ENCODE measurements at places on chromosomes 1 and 21. TPM values are rescaled to one million over a fixed set of nuclear protein-coding genes. Genes with fewer than 3 reads are reported as not detected.

DNA sequence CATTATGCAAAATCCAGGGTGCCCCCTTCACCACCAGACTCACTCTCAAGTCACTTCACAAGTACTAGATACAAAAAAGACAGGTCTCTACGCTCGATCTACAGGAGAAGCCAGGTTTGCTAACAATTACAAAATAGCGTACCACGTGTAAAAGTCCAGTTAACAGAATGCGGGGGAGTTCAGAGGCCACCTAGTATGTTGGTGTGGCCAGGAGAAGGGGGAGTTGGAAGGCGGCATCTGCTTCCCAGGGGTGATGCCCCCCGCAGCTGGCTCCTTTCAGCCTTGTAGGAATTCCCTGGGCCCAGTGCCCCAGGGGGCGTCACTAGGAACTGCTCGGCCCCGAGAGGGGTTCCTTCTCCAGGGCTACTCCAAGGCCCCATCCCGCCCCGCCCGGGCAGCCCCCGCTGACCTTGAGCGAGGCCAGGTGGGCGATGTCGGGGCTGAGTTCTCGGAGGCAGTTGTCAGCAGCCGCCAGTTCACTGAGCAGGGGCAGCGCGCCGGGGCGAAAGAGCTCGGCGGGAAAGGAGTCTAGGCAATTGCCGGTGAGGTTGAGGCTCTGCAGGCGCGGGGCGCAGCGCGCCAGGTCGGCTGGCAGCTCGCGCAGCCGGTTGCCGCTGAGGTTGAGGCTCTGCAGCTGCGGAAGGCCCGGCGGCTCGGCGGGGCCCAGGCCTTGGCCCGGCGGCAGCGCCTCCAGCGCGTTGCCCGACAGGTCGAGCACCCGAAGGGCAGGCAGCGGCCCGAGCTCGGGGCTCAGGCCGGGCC is 664 bp downstream of the LRRC47 start:
- no peak for DNase-seq

DNA sequence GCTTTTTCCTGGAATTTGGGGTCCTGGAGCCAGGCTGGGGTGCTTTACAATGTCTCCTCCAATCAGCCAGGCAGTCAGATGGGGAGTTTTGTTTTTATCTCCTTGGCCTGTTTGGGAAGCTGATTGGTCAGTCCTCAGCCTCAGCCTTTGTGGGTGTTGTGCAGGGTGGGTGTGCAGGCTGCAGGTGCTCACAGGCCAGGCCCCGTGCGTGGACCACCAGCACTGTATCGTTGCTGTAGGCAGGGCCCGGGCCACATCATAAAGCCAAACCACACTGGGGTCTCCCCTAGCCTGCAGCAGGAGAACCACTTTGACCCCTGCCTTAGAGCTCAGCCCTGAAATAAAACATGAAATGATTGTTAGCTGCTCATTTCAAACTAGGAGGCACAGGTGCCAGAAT is 8.6 kb downstream of the PRDM16 start:
- no peak for DNase-seq

DNA sequence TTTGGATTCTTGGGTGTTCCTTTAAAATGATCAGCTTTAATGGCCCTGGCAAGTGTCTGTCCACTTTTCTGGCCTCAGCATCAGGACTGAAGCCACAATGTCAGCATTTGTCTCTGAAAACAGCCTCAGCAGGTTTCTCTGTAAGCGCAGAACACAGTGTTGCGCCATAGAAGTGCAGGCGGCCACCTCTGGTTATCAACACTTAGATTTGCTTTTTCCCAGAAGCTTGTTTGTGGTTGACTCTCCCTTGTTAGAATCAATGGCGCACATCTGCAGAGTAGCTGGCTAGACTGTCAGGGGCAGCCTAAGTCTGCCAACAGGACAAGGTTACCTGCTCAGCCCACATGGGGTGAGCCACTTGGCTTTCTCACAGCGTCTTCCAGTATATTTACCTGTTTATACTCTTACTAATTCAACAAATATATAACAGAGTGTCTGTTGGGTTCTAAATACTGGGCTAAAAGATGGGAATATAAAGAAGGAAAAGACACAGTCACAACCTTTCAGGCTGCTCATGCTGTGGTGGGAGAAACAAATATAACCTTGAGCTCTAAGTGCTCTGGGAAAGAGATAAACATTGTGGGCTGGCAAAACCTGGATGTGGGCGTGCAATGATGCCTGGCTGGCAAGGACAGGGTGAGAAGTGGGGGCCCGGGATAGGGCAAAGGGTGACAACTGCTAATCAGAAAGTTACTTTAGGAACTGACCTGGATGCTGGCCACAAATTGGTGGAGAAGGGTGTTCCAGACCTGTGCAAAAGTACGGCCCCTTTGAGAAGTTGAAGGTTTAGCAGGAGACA is 149.3 kb upstream of the KIAA0040 start:
- no peak for DNase-seq

Gene IFNLR1
- total RNA-seq, result not detected

DNA sequence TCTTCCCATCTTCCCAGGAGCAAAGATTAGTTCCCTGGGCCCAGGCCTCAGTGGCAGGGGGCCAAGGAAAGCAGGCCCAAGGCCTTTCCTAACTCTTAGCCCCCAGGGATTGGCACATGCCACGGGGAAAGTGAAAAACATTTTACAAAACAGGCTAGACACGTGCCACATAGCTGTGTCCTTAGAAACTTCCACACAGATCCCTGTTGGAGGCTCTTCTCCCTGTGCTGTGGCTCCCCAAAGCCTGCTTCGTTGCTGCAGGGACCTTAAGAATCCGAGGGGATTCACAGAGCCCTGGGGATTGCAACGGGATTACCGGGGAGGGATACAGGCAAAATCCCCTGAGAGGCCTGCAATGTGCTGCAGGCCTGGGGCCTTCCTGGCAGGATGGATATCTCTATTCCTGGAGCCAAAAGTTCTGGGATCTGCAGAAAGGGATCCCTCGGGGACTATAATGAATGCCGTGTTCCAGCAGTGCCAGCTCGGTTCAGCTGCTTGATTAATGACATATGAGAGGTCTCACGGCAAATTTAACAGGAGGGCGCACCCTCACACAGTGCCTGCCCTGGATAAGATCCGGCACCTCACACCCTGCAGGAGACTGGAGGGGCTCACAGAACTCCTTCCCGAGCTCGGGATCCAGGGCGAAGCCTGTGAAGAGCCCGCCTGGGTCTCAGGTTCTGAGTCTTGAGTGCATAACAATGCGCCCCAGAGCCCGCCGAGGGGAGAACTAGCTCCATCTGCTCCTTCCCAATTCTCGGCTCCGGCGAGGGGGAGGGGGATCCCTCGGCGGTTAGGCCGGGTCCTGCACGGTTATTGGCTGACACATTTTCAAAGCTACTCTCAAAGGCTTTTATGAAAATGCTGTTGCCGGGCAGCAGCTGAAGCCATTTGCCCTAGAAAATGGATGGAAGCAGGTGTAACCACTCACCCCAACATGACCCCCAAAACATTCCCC is 15.3 kb upstream of the RGS8 start:
- no peak for DNase-seq

- DNase-seq, result no peak
These were observed 143.2 kb downstream of the PBX1 start for GRCh38 chr1:164702216-164702615.

GRCh38 chr1:23122023-23122748 is 46.5 kb downstream of the LUZP1 start:
- no peak for DNase-seq

GRCh38 chr1:6891781-6892579 is 106.7 kb downstream of the CAMTA1 start:
- peak; percentile 40 for DNase-seq

Gene FCRLB
- total RNA-seq, result 17.0 TPM

Gene OR2M3
- total RNA-seq, result not detected

DNA sequence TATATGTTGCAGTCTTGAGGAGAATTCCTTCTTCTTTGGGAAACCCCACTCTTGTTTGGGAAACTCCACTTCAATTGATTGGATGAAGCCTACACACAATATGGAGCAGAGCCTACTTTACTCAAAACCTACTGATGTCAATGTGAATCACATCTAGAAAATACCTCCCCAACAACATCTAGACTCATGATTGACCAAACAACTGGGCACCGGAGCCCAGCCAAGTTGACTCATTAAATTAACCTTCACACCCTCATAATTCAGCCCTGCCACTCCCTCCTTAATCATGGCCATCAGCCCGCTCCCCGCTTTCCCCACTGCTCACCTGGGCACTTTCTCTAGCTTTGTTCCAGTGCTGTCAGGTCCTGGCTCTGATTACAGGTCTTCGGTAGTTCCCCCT is 208.1 kb upstream of the MAP1LC3C start:
- peak; percentile 31 for DNase-seq

DNA sequence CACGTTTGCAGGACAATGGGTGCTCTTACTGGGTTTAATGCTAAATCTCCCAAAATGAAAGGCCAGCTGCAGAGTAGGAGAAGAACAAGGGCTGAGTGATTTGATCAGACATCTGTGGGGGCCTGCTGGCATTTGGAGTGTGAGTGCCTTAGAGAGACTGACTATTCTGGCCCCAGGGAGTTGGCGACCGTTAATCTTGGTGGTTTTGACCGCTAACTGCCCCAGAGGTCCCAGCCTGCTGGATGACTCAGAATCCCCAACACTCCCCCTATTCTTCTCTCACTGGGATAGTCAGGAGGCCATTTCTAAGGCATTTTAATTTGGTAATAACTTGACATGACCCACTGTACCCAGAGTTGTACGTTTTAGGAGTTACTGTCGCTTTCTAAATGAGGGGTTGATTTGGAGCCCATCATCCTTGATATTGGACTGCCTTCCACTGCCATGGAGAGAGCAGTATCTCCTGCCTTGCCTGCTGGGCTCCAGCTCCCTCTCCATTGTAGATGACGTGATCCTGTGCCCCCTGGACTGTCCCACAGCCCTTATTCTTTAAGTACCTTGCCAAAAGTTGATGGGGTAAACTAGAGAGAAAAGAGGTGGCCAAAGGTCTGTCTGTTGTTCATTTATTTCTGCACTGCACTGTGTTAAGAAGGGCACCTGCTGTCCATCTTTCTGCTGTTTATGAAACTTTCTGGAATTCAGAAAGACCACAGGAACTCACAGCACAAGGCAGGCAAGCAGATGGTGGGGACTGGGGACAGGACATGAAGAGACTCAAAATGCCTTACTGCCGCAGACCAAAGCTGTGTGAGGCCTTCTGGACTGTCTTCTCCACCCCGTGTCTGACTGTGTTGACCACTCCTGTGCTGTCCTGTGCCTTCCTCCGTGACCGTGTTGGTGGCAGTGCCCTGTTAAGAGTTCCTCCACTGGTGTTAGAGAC is 98.2 kb upstream of the ARTN start:
- DNase-seq, result peak; percentile 96

DNA sequence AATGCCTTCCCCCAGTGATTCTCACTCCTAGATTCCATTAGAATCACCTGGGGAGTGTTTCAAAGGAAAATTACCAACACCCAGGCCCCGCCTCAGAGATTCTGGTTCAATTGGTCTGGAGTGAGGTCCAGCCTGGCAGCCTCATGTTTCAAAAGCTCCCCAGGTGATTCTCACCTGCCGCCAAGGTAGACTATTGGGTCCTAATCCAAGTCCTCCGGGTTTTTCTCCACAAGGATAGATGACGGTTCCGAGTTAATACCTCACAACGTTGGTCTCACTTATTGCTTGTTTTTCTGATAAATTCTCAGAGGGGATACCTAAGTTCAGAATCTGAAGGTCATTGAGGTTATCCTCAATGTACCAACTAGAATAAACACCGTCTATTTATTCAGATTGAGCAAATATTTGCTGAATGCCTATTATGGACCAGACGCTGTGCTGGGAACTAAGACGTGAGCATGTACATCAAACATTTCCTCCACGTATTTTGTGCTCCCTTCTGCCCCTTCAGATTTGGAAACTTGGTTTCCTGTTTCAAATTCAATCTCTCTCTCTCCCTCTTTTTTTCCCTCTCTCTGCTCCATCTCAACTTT is 97.5 kb downstream of the SEC16B start:
- no peak for DNase-seq

DNA sequence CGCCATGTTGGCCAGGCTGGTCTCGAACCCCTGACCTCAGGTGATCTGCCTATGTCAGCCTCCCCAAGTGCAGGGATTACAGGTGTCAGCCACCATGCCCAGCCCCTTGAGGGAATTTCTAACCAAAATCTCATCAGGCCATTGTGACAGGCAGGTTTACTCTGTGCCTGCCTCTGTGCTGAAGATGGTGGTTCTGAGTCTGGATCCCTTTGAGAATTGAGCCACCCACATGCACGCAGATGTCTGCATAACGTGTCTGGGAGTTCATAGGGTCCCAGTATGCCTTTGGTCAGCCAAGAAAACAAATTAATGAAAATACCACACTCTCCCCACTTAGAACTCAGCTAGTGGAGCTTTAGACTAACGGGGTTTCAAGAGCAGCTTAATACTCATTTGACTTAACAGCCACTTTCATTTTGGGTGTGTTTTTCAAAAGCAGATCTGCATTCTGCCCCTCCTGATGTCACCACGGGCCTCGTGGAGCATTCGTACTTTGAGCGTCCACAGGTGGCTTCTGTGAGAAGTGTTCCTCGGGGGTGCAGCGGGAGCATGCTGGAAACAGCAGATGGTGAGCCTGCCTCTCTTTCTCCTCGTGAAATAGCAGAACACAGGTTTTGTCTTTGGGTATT is 45.3 kb downstream of the DIP2A start:
- no peak for DNase-seq

- no peak for DNase-seq
These were observed 139.2 kb downstream of the NTMT2 start for GRCh38 chr1:170284951-170285350.

Gene COA7
- total RNA-seq, result 22.2 TPM

- DNase-seq, result no peak
These were observed 845.4 kb upstream of the CXADR start for GRCh38 chr21:16667395-16667794.

DNA sequence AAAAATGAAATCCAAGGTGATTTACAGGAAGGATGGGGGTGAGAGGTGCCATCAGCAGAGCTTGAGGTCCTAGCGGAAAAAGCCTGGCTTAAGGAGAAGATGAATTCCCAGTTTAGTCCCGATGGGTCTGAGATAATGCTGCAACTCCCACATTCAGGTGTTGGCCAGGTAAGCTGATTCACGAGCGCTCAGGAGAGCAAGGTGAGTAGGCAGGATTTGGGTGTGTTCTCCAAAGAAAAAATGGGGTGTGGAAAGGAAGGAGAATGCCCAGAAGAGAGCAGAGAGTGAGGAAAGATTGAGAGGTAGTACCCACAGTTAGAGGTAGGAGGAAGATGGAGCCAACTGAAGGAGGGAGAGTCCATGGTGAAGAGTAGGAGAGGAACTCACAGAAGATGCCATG is 12.5 kb downstream of the RIMS3 start:
- DNase-seq, result no peak

- DNase-seq, result no peak
These were observed 39.9 kb upstream of the CSF3R start for GRCh38 chr1:36522461-36523229.

Gene HSPA13
- 25.8 TPM for total RNA-seq

GRCh38 chr21:38881131-38881530 is 75.4 kb downstream of the ETS2 start:
- no peak for DNase-seq

Data from HT1080 (cell line).